HTR-8/SVneo (cell line): ENCODE measurements at places on chromosomes 12 and 14.

DNA sequence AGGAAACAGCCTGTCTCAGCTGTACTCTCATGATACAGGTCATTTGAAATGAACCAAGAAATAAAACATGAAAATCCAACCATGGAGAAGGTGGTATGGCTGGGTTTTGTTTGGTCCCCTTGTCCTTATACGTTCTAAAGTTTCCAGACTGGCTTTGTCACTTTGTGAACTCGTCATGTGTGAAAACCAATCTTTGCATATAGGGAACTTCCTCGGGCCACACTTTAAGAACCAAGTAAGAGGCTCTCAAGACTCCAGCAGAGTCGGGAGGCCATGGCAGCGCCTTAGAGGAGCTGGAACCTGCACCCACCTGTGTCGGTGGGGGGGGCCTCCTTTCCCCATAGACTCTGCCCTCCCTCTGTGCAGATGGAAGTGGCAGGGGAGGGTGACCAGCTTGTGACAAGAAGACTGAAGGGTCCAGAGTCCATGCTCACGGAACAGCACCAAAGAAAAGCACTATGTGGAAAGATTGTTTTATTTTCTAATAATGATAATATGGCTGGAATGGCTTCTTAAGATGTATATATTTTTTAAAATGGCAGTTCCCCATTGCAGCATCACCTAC is 125.3 kb downstream of the ESRRB start:
- no peak for DNase-seq

DNA sequence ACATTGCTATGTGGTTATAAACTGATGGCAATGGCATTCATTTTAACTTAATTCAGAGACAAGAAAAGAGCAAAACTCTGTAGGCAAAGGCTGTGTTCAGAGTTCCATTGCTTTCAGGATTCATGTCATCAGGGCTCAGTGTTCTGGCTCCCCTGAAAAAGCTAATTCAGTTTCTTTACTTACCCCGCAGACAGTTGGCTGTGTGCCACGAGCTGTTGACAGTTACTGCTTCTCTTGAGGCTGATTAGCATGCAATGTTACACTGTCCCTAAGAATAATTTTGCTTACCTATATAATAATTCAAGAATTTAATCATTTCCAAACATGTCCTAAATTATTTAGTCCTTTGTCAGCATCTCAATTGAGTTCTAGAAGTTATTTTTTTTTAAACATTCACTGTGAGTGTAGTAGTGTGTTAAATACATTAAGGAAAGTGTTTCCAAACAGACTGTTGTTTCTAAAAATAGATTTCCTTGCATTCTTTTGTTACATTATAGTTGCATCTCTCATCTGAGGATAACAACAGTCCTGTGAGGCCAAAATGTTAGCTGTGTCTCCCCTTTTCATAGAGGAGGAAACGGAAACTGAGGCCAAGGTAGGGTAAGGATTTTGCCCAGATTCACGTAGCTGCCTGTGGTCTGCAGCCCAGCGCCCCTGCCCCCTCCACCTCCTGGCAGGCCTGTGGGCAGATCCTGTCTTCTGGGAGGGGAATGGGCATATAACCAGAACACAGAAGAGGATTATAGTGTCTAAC is 98.6 kb downstream of the PELI2 start:
- DNase-seq = no peak

DNA sequence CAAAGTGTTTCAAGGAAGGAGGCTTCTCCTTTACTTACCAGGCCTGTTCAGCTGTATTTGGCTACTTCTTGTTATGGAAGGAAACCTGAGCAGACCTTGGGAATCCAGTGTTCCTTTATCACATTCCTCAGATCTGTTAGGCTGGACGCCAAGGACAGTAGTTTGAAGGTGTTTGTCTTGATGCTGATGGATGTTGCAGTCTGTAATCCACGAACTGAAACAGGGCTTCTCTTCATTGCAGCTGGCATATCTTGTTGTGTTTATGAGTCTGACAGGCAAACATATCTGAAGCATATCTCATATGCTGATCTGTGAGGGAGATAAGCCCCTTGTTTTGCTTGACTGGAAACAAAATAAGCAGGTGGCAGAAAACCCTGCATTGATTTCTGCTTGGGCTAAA is 904.3 kb downstream of the NRXN3 start:
- DNase-seq = no peak

DNA sequence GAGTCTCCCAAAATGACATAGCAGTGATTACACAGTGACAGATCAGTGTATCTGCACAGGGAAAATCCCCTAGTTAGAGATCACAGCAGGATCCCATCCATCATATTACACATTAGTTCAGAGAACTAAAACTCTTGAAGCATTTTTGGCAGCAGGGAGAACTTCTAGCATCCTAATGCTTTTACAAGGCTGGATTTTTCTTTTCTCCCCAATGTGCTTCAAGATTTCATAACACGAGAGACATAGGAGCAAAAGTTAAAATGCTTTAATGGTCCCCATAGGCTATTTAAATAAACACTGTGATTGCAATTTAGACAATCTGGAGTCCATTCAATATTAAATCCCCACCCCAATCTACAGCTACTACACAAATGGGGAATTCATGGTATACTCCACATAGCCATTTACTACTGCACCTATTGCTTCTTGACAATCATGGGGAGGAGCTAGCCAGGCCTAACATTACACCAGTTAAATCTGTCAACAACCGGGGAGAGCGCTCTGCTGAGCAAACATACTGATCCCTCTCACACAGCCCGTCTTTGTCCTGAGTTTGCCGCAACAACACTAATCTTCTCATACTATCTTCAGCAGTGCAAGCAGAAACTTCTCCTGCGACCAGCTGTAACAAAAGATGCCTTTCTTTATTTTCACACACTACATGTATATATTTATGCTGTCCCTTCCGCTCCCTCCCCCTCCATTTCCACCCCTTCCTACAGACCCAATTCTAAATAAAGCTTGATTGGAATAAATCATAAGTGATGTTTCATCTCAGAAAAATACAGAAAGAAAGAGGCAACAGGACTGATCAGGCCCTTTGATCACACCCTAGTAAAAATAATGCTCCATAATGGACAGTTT is 120.3 kb upstream of the SOX5 start:
- no peak for DNase-seq

- DNase-seq = no peak
Measured at GRCh38 chr12:94240171-94240570, 91.8 kb downstream of the PLXNC1 start.

DNA sequence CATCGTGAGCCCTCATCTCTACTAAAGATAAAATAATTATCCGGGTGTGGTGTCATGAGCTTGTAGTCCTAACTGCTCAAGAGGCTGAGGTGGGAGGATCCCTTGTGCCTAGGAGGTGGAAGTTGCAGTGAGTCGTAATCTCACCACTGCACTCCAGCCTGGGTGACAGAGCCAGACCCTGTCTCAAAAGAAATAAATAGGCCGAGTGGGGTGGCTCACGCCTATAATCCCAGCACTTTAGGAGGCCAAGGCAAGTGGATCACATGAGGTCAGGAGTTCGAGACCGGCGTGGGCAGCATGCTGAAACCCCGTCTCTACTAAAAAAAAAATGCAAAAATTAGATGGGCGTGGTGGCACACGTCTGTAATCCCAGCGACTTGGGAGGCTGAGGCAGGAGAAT is 70.9 kb downstream of the RESF1 start:
- no peak for DNase-seq

GRCh38 chr14:53638966-53639365 is 317.7 kb downstream of the BMP4 start:
- no peak for DNase-seq

- no peak for DNase-seq
Measured at GRCh38 chr12:52448228-52448627, 3.7 kb downstream of the KRT6B start.
